Fibroblast of skin of left quadriceps (primary cell): ENCODE measurements at places on chromosomes 5 and 9.

GRCh38 chr5:34674187-34674586 is 18.1 kb downstream of the RAI14 start:
- DNase-seq = peak; percentile 83

- no peak for DNase-seq
These were observed 57.3 kb upstream of the RICTOR start for GRCh38 chr5:39131210-39132127.

DNA sequence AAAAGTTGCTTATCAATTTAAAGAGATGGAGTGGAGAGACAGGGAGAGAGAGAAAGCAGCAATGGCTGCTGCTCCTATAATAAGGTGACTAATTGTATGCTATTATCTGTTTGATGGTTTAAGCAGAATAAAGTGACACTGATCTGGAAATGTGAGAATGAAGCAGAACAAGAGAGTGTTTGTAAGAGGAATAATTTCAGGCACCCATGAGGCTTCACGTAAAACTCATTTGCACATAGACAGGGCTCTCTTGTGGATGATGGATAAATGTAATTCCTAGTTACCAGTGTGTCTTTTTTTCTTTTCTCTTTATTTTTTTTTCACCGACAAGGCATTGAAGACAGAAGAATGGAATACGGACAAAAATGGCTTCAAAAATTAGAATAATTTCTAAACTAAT is 228.8 kb upstream of the TYRP1 start:
- no peak for DNase-seq

GRCh38 chr9:32926911-32927310 is 74.5 kb downstream of the APTX start:
- DNase-seq = no peak

DNA sequence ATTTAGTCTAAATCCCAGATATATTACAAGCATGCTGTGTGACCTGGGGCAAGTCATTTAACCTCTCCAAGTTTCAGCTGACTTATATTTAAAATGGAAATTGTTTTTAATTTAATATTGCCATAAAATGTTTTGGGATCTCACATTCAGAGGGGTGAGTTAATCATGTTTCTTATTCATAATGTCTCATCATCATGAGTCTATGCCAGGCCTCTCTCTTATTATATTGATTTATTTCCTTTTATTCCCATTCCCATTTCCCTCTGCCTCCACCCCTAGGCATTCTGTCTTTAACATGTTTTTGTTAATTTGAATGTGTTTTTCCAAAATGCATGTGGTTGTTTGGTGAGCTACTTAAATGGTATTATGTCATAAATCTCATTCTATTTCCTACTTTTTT is 39.0 kb upstream of the TTC1 start:
- no peak for DNase-seq

DNA sequence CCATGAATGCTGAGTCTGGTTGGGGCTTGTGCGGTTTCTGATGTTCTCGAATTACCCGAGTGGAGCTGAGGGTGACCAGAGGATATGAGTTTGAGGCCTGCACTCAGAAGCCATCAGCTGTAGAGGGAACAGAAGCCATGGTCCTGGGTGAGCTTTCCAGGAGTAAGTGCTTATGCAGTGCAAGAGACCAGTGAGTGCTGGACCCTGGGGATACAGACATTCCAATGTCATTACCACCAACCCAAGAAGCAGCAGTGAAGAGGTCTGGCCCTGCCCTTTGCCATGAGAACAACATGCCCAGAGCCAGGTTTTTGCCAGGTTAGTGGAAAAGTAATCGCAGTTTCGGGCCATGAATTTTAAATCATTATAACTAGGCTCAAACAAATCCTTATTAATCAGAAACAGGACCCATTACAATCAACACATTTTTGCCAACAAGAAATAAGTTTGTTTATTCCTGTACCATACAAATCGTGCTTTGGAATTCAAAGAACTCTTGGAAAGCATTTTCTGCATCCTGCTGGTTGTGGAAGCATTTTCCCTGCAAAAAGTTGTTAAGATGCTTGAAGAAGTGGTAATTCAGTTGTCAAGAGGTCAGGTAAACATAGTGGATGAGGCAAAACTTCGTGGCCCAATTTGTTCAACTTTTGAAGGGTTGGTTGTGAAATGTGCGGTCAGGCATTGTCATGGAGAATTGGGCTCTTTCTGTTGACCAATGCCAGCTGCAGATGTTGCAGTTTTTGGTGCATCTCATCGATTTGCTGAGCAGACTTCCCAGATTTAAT is 154.6 kb downstream of the SYK start:
- DNase-seq = no peak

DNA sequence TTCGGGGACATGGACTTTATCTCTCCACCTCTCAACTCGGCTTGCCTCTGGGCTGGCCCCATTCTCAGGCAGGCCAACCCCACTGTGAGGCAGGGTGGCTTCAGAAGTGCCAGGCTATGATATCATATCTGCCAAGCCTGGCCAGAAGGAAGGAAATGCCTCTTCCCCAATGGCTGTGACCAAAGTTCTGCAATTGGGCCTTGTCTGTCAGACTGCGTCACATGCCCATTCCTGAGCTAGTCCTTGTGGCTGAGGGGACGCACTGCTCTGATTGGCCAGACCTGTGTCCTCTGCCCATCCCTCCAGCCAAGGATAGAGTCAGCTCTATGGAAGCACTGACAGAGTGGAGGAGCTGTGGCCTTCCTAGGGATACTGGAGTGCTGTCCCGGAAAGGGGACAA is 11.9 kb downstream of the SMIM23 start:
- DNase-seq = no peak

- no peak for DNase-seq
These were observed 805.6 kb downstream of the BRINP1 start for GRCh38 chr9:118563677-118564076.

DNA sequence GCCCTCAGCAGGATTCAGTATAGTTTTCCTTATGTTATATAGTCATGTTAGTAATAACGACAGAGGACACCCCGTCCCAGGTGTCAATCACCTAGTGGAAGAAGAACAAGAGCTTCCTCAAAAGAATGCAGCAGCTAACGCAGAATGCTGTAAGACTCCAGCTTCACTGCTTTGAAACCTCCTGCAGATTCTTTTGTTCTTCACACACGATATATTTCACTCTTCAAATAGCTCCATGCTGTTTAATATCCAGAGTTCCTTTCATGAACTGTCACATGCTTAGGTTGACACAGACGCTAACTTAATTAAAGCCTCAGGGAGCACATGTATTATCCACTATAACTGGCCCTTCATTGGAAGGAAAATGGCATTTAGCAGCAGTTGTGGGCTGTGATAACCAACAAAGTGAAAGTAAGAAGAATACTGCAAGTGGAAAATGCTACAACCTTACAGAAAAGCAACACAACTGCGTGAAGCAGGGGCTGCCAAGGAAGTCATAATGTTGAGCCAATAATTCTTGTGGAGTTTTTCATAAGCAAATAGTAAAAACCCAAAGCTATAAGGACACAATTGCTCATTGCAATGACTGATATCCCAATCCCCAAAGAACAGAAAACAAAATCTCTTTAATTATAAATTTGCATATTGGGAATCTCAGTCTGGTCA is 387.5 kb downstream of the PLK2 start:
- DNase-seq = no peak

GRCh38 chr9:132798817-132799790 is 79.0 kb downstream of the AK8 start:
- no peak for DNase-seq

DNA sequence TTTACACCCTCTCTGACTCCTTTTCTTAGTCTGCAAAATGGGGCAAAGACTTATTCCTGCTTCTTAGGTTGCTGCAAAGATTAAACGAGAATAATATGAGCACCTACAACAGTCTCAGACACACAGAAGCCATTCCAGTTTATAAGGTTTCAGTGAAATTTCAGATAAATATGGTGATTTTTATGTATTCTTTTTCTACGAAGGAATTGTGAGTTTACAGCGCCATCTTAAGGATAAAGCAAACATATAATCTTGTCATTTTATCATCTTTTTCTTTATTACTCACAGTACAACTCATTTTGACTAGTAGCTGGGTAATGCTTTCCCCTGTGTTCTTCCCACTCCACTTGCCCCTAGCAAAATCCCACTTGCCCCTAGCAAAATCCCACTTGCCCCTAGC is 29.2 kb upstream of the SMC5 start:
- DNase-seq = peak; percentile 26

DNA sequence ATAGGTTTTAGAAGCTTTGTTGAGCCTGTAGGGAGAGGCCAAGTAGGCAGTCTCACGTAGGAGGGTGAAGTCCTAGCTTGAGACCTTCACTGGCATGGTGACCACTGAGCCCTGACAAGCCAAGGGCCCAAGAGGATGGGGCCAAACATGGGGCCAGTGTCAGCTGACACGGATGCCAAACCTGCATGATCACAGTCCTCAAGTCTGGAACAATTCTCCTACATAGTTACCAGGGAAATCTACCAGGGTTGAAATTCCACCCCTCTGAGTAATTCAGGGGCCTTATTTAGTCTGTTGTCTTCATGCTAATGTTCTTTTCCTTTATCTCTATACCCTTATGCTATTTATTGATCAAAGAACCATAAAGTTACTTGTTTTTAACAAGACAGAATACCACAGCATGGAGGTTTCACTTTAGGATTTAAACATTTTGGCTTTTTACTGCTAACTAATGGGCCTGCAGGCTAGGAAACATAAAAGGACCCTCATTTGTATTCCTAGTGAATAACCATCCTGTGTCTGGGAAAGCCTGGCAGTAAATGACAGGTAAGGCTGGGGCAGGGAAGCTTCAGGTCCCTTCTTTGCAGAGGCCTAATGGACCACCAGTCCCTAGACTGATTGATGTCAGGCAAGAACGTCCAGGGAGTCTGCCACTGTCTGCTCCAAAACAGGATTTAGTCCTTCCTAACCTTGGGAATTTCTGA is 140.8 kb downstream of the FGF1 start:
- DNase-seq = no peak

DNA sequence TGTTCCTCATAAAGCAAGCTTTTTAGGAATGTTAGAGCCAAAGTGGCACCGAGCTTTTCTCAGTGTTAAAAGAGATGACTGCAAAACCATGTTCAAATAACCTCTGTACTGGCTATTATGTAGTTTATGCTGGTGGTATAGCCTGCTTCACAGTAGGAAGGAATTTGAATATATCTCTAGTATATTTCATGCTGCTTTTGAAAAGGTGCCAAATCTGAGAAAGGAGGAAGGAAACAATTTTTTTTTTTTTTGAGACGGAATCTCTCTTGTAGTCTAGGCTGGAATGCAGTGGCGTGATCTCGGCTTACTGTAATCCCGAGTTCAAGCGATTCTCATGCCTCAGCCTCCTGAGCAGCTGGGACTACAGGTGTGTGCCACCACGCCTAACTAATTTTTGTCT is 13.5 kb downstream of the CREBRF start:
- DNase-seq = no peak
